Astrocyte of the cerebellum (primary cell): ENCODE measurements at places on chromosomes 16 and 17.

GRCh38 chr17:68512247-68512959 lies at the start of gene PRKAR1A:
Gene PRKAR1A, plus strand, starts transcription at chr17:68512430. Its CDS starts 2,970 bp downstream, at chr17:68515400.
- DNase-seq = peak; percentile 89

DNA sequence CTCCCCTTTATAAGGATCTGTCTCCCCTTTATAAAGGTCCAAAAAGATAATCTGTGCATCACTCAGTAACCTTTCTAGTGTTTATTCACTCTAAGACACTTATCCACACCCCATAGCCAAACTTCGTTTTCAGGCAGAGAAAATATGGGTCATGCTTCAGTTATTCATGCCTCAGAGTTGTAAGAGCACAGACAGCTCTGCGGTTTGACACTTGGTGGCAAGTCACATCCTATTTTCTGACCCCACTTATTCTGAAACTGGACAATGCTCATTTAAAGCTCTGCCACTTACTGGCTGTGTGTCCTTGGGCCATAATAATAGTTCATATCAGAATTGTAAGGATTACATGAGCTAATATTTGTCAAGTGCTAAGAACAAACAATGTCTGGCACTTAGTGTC lies 2.0 kb upstream of the KRTAP2-1 start:
- no peak for DNase-seq

DNA sequence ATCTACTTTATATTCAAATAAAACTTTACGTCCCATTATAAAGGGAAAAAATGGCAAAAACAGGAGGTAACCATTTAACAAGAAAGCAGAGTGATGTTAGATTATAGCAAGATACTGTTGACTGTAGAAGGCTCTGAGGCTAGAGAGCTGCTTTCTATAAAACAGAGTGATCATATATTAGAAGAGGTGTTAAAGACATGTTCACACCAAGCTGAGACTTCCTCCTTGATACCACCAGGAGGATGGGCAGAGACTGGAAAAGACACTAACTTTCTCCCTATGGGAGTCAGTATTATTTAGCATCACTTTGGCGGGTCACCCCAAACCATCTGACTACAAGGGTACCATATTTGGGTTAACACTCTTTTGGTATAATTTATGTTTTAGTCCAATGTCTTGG lies 687 bp upstream of the CIITA start:
- no peak for DNase-seq

DNA sequence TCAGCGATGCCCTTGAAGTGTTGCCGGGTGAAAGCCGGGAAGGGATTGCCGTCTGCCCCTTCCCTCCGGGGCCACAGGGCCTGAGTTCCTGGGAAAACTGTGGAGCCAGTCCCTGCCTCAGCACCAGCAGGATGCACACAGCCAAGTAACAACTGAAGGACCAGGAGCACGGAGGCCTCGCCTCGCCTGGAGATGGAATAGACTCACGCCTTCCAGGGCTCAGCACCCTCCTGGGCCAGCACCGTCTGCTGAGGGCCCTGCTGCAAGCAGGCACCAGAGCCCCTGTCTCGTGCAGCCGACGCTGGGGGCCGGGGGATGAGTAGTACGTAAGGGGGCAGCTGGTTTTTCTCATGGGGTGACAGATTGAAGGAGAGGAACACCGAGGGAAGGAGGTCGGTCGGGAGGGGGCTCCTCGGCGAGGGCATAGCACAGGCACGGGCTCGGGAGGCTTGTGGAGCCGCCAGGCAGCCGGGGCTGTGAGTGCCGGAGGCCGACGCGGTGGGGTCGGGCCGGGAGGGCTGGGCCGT lies 6.4 kb downstream of the CBFA2T3 start:
- no peak for DNase-seq

DNA sequence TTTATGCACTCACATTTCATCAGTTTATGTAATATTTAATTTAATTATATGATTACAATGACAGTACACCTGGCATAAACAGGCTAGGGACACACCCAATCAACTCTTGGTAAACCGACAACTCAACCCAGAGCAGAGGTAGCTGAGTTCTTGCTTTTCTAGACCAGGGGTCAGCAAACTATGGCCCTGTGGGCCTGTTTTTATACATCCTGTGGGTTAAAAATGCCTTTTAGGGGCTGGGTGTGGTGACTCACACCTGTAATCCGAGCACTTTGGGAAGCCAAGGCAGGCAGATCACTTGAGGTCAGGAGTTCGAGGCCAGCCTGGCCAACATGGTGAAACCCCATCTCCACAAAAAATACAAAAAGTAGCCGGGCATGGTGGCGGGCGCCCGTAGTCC lies 99.2 kb upstream of the TMEM97 start:
- DNase-seq = no peak

GRCh38 chr17:75703191-75703590 lies 18.1 kb upstream of the ITGB4 start:
- DNase-seq = no peak

DNA sequence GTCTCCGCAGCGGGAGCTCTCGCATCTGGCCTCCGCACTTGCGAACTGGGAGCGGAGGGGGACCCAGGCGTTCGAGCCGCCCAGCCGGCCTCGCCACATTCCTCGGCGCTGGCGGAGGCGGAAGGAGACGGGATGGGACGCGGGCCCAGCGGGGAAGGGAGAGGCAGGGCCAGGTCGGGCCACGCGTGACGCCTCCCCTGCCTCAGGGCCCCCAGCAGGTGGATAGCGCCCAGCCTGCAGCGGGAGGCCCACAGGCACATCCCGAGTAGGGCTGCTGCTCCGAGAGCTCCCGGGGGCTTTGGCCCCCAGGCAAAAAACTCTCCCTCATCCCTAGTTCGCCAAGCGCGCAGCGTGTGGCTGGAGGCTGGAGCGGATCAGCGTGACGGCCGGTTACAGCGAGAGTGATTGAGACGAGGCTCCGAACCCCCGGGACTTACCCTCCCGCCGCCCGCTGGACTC lies 800 bp downstream of the PLEKHH3 start:
- DNase-seq = no peak

DNA sequence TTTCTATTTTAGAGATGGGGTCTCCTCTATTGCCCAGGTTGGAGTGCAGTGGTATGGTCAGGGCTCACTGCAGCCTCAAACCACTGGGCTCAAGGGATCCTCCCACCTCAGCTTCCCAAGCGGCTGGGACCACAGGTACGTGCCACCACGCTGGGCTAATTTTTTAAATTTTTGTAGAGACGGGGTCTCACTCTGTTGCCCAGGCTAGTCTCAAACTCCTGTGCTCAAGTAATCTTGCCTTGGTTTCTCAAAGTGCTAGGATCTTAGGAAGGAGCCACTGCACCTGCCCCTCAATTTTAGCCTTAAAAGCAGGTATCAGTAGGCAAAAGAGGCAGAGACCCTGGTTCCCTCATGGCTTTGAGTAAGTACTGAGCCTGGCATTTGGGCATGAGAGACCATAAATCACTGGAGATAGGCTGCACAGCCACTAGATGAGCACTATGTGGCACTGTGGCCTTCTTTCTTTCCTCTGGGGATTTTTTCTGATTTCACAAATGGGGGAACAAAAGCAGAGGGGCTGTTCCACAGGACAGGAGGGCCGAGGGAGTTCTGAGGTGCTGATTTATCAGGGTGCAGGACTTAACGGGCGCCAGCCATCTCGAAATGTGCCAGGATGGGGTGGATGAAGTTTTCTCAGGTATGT lies 82.2 kb downstream of the PLXDC1 start:
- DNase-seq = no peak

GRCh38 chr17:44930667-44931066 lies 15.4 kb upstream of the GFAP start:
- no peak for DNase-seq

GRCh38 chr17:61404663-61404912 lies 4.9 kb downstream of the TBX2 start:
- no peak for DNase-seq

- DNase-seq = no peak
Observed at GRCh38 chr17:36723459-36724025, 122.2 kb downstream of the MRM1 start.

GRCh38 chr16:87267566-87267965 lies 49.6 kb downstream of the C16orf95 start:
- DNase-seq = no peak

- no peak for DNase-seq
Observed at GRCh38 chr17:81488276-81488860, 24.2 kb downstream of the ACTG1 start.

DNA sequence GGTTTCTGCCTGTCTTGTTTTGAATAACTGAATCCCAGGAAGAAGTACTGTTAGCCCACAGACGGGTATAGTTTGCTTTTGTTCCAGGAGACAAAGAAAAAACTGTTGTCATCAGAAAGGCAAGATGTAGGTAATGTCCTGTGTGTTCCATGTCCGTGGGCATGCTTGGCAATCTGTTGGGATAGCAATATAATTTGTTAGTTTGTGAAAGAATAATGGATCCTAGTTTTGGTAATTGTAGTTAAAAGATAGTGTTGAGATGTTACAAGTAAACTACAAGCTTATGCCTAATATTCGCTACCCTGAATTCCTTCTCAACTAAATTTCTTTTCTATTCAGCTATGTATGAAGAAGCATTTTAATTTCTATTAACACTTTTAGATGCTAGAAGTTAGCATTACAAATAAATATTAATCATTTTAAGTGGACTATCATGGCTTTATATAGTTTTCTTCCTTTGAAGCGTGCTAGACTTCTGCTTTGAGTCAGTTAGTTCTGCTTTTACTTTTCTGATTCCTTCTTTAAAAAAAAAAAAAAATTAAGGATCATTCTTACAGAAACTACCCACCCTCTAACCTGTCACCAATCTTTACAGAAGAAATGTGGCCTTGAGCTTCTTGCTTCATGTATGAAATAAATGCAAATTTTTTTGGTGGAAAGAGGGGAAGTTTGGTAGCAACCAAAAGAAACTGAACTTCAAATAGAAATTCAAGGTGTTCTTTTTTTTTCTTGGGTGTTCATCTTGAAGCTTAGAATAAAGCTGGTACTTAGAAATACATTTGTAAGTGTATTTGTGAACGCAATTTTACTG lies 2.4 kb downstream of the EVI2A start:
- no peak for DNase-seq

DNA sequence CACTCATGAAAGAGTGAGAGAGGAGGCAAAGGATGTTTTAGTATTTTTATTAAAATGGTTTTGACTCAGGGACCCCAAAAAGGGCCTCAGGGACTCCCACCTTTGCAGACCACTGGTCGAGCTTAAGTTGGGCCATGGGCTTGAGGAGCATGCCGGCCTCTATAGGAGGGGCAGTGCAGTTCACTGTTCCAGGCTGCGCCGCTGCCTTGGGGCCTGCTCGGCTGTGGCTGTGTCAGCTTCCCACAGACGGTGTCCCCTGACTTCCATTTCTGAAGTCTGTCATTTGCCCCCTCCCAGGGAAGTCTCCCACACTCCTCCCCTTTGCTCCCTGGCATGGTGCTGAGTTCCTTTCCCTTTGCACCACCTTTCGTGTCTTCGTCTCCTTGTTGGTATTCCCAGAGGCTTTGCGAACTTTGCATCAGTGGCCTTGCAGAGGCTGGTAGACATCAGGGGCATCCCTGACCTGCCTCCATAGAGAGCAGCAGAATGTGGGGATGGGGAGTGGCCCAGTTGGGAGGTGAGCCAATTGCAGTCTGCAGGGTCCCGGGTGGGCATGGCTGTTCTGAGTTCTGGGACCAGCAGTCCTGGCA lies 17.1 kb downstream of the MPRIP start:
- no peak for DNase-seq

- DNase-seq = no peak
Observed at GRCh38 chr17:57959929-57960328, 4.7 kb upstream of the CUEDC1 start.

- no peak for DNase-seq
Observed at GRCh38 chr17:33667052-33667509, 374.0 kb upstream of the ASIC2 start.

DNA sequence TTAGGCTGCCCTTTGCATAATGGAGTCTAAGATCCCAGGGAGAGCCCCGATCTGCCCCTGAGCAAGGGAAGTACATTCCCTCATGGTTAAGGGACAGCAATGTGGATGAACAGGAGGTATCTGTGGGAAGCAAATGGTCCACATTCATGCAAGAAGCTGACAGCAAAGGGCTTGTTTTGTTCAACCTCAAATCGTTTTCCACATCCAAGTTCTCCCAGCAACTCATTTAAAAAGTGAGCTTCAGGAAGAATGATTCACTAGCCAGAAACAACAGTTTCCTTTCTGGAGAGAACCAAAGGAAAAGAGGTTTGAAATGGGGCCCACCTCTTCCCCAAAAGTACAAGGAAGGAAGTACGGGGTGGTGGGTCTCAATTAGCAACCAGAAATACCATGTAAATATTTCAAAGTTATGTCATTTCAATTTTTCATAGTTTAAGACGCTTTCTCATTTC lies 9.4 kb downstream of the HSPB9 start:
- DNase-seq = no peak

DNA sequence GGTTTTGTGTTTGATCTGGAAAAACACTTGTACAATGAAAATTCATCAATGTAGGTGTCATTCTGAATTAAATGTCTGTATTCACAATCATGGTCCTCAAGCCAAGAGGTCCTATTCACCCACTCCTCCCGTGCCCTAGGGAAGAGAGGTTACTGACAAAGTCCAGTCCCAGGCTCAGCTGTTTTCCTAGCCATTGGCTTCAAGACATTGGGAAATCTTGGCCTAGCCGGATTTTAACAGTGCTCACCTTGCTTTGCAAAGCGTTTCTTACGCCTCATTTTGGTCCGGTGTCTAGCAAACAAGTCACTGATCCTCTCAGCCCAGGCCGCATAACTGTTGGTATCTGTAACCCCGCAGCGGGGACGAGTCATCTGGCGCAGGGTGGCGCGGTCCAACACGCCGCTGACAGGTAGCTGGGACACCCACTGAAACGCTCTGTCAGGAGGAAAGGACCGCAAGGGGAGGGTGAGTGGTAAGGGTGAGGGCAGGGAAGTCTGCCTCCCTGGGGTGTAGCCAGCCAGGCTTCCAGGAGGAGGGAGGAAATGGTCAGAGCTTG lies 16.7 kb downstream of the MMP28 start:
- no peak for DNase-seq

GRCh38 chr16:27954191-27954590 lies 109.3 kb downstream of the GSG1L start:
- no peak for DNase-seq

DNA sequence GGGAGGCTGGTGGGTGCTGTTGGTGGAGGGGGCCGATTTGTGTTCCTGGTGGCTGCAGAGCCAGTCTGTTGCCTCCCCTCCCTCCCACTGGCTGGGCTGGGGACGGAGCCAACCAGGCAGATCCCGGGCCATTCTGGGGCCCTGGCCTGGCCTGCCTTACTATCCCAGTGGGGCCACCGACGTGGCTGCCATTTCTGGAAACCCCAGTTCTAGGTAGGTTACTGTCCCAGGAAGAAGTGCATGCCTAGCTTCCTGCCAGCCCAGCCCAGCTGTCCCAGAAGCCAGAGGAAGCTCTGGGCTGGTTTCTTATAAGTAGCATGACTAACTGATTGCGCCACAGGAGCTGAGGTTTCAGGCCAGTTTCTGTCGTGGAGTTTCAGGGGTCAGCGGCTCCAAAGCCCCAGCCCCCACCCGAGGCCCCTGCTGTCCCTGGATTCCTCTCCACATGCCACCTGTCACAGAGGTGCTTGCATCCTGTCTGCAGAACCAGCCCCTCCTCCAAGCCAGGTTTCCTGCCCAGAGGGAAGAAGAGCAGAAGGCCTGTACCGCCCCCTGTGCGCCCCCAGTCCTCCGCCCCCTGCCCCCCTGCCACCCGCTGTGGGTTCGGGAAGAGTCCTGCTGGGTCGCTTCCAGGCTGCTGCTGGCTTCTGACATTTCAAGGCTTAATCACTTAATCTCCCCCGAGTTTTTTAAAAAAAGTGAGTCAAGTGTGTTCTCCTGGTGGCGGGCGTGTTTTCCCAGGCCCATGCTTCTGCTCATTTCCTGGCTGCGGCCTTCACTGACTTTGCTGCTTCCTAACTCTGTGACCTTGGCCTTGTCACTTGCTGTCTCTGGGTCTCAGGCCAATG lies 13.2 kb downstream of the IL4R start:
- DNase-seq = peak; percentile 93
